ENCODE measurements at places on chromosomes 1 and 21.

GRCh38 chr21:16563116-16563515 lies 833.3 kb downstream of the USP25 start:
- DNase-seq, result no peak

- DNase-seq, result no peak
These were observed 697 bp downstream of the PRDM16 start for GRCh38 chr1:3069491-3070308.

DNA sequence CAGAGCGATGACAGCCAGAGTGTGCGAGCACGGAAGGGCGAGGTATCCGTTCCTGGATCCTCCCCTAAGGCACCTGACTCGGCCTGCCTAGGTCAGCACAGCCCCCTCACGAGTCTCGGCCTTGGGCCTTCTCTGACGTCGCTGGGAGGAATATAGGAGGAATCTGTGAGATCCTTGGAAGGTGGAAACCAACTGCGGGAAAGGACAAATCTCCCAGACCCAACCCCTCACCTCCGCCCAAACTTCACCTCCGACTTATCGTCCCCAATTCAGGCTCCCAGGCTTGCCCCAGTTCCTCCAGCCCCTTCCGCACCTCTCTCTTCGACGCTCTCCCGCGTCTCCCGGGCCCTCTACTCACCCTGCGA lies 494 bp downstream of the APH1A start:
- no peak for DNase-seq

DNA sequence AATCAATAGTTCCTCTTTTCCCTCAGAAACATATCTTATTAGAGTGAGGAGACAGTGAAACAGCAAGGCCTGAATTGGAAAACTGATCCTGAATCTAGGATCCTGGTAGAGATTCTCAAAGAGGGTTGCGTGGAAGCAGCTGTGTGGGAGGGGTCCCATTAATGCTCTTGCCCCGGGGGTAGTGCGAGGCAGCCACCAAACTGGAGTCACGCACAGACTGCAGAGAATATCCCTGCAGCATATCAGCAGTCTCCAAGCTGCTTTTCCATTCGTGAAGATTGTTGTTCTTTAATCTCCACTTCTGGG lies 150.1 kb downstream of the DISC1 start:
- no peak for DNase-seq

- no peak for DNase-seq
These were observed 26.5 kb downstream of the IGFN1 start for GRCh38 chr1:201217146-201217545.

- DNase-seq, result no peak
These were observed 65.8 kb downstream of the AHCTF1 start for GRCh38 chr1:246865921-246866320.

- no peak for DNase-seq
These were observed 5.1 kb upstream of the EDN2 start for GRCh38 chr1:41489561-41489960.

- no peak for DNase-seq
These were observed 95.6 kb upstream of the KCNK1 start for GRCh38 chr1:233518344-233518743.

- DNase-seq, result no peak
These were observed 160.2 kb downstream of the COP1 start for GRCh38 chr1:176046926-176047325.

DNA sequence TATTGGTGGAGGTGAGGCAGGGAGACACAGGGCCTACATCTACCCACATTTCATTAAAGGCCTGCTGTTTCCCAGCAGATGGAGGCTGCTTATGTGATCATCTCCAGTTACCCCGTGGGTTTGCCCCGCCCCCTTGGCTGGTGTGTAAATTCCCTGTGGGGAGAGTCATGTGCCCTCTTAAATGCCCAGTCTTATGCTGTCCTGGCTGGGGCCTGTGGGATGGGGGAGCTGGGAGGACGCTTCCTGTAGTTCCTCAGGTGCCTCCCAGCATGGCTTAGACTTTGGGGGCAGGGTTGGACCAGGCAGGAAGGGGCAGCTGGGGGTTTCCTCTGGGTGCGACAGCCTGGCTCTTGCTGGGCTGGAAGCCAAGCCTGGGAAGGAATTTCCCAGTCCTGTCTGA lies 15.5 kb upstream of the CITED4 start:
- peak; percentile 74 for DNase-seq
